ENCODE measurements at places on chromosomes 12 and 14. TPM values are rescaled to one million over a fixed set of nuclear protein-coding genes. Genes with fewer than 3 reads are reported as not detected.

BLOC1S1 gene
- 73.7 TPM for polyA plus RNA-seq

MLF2 gene
- polyA plus RNA-seq, result 179 TPM

- DNase-seq, result no peak
These were observed 129.0 kb upstream of the HMGA2 start for GRCh38 chr12:65695113-65695865.

DNA sequence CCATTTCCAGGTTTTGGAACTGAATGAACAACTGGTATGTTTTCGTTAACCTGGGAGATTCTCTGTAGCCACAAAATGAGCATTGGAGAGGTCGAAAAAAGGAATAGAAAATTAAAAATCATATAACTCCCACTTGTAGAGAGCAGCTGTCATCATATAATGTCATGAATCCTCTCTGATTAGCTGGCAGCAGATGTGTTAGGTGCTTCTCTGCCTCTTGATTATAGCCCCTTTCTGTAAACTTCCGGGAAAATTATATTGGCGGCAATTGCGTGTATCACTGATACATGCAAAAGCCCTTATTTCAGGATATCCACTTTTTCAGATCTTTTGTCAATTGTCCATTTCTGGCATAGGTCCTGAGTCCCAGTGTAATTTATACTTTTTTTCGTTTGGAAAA lies 31.7 kb downstream of the FGD4 start:
- no peak for DNase-seq

DNA sequence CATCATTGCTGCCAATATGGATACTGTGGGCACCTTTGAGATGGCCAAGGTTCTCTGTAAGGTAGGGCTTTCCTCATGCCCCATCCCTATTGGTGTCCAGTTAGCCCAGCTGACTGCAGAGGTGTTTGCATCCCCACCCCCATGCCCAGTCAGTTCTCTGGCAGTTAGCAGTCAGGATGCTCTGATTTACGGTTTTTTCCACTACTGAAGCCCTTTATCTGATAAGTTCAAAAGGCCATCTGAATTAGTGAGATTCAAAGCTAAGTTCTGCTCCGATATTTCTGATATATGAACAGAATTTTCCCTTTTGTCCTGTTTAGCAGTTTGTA lies 773 bp downstream of the GMPR2 start:
- DNase-seq, result no peak

DNA sequence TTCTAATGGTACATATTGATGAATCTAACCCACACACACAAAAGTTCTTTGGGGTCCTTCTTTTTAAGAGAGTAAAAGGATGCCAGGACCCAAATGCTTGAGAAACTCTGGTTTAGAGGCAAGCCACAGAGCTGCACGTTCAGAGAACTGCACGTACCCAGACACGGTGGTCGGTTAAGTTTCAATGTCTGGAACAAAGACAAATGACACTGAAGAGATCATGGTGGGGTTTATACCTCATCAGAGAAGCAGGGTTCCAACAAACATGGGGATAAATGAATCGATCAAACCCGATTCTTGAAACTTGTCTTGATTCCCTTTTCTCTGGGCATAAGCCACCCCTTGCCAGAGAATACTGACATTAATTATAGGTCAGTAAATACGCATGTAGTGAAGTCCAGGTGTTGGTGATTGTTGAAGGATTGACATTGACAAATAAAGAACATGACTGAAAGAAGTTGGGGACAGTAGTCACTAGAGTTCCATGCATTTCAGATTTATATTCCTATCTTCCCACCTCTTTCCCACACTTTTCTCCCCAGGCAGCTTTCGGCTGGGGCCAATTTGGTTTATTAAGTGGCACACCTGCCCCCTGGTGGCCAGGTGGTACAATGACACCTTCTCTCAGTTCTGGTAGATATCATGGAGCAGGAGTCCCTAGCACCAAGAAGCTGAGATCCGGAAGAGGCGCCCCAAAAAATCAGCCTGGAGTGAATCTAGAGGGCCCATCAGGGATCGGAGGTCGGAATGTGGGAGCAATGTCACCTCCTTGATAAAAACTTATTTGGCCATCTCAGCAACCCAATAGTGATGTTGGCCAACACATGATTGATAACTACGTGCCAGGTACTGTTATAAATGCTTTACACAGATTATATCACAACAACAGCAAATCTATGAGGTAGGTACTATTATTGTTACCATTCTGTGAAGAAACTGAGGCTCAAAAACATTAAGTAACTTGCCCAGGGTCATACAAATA lies 17.8 kb upstream of the HDAC7 start:
- no peak for DNase-seq

DNA sequence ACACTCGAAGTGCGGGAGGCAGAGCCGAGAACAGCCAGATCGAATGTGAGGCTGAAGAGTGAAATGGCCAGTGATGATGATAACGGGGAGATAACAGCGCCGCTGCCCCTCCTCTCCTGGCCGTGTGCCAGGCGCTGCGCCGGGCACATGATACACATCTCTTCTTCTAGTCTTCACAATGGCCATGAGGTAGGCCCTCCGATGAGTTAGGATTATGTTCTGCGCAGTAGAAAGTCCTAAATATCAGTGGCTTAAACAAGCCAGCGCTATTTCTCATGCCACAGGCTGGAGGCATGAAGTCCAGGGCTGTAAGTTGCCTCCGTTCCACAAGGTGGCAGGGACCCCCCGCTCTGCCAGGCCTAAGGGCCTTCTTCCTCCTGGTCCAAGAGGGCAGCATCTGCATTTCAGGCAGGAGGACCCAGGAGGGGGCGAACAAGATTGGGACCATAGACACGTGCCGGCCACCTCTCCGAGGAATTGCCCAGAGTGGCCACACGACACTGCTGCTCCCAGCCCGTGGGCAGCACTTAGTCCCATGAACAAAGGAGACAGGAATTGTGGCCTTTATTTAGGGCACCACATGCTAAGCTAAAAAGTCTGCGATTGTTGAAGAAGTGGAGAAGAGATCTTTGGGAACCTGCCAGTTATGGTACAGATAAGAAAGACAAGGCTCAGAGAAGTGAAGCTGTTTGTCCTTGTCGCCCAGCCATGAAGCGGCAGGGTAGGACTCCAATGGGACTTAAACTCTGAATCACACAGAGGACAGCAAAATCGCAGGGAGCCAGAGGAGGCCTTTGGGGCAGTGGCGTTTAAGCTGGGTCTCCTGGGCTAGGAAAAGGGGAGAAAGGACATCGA lies 10.9 kb upstream of the HVCN1 start:
- DNase-seq, result peak; percentile 22

DNA sequence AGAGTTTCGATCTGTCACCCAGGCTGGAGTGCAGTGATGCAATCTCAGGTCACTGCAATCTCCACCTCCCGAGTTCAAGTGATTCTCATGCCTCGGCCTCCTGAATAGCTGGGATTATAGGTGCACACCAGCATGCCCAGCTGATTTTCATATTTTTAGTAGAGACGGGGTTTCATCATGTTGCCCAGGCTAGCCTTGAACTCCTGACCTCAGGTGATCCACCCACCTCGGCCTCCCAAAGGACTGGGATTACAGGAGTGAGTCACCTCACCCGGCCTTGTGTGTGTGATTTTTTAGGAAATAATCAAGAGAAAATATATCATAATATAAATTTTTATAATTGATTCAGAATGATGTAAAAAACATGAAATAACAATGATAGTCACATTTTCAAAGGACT lies 1231.4 kb downstream of the GALC start:
- DNase-seq, result no peak

GRCh38 chr12:54853933-54854538 lies at the start of gene MUCL1:
Gene MUCL1, plus strand, starts transcription at chr12:54854516. Its CDS starts 67 bp downstream, at chr12:54854583.
- peak; percentile 8 for DNase-seq

GRCh38 chr12:53871367-53871766 lies 67.3 kb upstream of the HOXC13 start:
- no peak for DNase-seq

Data from right lung (tissue), 10 donors.